Stimulated activated CD8-positive, alpha-beta memory T cell treated with anti-CD3 and anti-CD28 coated beads, Interleukin-15, amount 100 ng/mL, for 24 hours (primary cell): ENCODE measurements at places on chromosomes 2 and 18.

GRCh38 chr18:39846265-39846664 lies 2108.8 kb upstream of the PIK3C3 start:
- DNase-seq, result no peak

DNA sequence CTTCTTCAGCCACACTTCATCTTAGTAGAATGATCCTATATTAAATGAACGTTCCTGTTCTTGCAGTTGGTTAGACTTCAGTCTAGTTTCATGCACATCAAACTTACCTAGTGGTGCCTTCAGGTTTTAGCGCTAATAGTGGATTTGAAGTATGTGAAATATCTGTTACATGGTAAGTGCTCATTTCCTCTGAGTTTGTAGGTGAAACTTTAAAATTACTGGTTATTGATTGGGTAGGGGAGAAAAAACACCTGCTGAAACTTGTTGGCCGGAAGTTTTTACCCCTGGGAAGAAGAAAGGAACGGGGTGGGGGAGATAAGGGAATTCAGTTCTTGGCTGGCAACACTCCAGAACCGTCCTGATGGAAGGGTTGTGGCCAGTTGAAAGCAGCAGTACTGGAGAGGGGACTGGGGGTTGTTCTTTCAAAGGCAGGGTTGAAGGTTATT lies 112.8 kb downstream of the SPTBN1 start:
- no peak for DNase-seq

- no peak for DNase-seq
Measured at GRCh38 chr2:106065268-106065982, 128.7 kb downstream of the UXS1 start.

DNA sequence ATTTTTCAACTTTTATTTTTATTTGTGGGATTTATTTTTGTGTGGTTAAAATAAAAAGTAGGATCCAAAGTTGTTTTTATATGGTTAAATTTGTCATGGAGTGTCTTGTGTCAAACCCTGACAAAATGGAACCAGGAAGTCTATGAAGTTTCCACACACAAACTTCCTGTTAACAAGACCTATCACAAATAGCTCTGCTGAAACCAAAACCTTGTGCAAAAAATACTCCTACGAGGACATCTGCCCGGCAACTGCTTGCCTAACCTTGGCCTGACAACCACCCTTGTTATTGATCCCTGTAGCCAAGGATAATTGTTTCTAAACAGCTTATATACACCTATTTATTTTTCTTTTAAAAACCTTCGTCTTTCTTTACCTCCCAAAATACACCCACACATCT lies 389.6 kb downstream of the TRIB2 start:
- DNase-seq, result no peak

- DNase-seq, result no peak
Measured at GRCh38 chr2:23632386-23632785, 247.4 kb downstream of the KLHL29 start.

GRCh38 chr2:113217455-113218282 lies 43.9 kb downstream of the PSD4 start:
- no peak for DNase-seq

GRCh38 chr2:241125626-241126025 lies 23.5 kb upstream of the MTERF4 start:
- DNase-seq, result no peak

GRCh38 chr2:27356056-27356381 lies 545 bp downstream of the GTF3C2 start:
- DNase-seq, result no peak

GRCh38 chr18:72672364-72673184 lies 128.4 kb upstream of the CBLN2 start:
- DNase-seq, result no peak

- DNase-seq, result no peak
Measured at GRCh38 chr2:206533977-206534376, 90.6 kb downstream of the ADAM23 start.

GRCh38 chr2:30272761-30273573 lies 41.6 kb downstream of the LBH start:
- no peak for DNase-seq

DNA sequence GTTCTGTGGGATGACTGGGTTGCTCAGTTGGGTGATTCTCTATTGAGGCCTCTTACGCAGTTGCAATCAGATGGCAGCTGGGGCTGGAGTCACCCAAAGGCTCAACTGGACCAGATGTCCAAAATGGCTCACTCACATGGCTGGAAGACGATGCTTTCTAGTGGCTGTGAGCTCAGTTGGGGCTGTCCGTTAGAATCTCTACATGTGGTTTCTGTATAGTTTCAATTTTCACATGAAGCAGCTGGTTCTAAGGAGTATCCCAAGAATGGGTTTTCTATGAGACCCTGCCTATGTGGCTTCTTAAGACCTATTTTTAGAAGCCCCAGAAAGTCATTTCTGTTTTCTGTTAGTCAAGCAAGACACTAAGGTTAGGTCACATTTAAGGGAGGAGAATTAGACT lies 4.4 kb downstream of the XRCC5 start:
- DNase-seq, result no peak

DNA sequence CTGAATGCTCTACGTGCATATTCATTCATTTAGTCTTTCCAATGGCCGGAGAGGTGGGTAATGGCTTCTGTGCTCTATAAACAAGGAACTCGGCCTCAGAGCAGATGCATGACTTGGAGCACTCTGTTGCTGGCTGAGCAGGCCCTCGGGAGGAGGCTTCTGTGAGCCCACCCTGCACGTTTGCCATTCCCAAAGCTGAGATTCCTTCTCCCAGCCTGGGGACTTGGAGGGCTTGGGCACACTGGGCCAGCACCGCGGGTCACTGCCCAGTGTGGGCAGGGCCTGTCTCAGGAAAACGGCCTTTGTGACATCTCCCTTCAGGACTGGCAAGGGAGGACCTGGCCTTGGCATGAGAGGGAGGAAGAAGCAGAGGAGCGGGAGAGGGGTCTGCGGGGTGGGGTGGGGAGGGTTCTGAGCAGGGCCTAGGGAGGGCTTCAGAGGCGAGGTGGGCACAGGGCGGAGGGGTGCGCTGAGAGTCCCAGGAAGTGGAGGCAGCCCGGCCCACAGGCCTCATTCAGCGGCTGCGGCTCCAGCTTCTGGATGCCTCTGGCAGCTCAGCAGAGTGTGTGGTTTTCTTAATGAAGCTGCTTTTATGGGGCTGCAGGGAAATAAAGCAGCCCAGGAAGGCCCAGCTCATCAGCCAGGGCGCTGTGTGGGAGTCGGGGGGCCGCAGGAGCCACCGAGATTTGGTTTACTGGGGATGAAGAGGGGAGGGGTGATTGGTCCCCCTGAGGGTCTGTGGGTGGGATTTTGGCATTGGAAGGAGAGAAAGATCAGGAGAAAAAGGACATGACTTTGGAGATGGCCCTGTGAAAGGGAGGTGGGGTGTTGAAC lies 51.7 kb upstream of the OTOF start:
- no peak for DNase-seq

- no peak for DNase-seq
Measured at GRCh38 chr2:16791496-16791895, 125.9 kb upstream of the CYRIA start.

DNA sequence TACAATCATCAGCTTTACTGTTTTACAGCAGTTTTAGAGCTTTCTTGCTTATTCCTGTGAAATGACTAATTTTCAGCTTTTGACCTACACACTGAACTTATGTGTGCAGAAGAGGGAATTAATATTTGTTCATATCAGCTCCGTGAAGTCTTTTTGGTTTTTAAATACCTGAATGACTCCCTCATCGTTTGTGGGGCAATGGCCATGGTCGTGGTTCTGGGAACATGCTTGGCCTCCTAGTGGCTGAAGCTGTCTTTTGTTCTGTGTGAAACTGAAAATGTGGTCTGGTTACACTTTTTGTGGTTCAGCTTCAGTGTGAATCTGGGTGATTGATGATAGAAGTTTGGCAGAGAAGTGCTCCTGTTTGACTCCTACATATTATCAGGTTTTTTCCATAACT lies 408.1 kb downstream of the THSD7B start:
- DNase-seq, result no peak

DNA sequence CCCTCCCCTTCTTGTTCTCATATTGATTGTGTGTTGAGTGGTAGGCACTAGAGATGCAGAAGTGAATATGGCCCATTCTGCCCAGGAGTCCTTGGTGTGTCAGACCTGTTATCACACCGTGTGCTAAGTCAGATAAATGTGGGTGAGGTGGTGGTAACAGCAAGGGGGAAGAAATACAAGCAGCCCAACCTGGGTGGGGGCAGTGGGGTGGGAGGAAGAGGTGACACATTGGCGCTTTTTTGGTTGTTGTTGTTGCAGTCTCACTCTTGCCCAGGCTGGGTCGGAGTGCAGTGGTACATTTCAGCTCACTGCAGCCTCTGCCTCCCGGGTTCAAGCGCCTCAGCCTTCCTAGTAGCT lies 12.8 kb downstream of the B3GNT2 start:
- no peak for DNase-seq

DNA sequence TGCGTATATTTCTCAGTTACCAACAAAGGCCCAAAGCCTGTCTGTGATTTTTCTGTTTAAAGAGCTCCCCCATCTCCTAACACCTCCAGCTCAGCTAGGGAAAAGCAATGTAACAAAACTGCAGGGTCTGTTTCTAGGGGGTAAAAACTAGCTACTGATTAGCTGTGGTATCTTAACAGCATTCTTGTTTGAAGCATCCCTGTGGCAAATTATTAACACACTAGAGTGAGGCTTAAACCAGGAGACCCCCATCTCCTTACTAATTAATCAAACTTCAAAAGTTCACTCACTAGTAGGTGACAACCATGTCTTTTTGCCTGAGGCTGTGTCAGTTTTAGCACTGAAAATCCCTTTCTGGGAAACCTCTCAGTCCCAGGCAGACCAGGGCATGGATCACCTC lies 186.2 kb upstream of the PARD3B start:
- no peak for DNase-seq

DNA sequence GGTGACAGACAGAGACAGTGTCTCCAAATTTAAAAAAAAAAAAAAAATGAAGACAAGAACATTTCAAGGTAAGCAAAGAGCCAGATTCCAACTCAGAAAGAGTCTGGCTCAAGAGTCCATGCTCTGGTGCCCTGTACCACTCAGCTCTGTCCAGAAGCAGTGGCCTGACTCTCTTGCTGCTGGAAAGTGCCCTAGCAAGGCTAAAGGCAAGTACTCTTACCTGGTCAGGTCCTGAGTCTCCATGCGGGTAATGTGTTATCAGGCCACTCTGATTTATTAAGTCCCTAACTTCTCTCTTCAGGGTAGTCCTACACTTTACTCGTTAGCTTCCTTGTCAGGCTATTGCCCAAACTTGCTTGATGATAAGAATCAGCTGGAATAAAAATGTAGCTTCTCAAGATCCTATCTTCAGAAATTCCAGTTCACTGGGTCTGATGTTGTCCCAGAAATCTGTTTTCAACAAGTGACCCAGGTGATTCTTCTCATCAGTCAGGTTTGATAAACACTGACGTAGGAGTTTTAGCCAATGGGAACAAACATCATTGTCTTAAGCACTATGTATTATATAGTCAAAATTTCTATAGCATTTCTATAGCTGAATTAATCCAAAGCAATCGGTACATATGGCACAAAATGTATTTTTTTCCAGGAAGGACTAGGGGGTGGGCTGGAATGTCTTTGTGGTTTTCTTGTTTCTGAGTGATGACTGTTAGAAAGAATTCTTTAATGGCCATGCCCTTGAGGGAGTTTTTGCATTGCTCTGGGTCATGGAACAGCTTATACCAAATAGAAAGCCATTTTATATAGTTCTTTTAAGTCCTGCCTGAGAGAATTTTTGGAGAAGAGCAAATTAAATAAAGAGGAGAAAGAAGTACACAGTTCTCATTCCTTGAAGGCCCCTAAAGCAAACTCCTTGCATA lies 139.9 kb upstream of the DNMT3A start:
- DNase-seq, result no peak

- DNase-seq, result no peak
Measured at GRCh38 chr2:233440714-233441113, 86.4 kb downstream of the DGKD start.

DNA sequence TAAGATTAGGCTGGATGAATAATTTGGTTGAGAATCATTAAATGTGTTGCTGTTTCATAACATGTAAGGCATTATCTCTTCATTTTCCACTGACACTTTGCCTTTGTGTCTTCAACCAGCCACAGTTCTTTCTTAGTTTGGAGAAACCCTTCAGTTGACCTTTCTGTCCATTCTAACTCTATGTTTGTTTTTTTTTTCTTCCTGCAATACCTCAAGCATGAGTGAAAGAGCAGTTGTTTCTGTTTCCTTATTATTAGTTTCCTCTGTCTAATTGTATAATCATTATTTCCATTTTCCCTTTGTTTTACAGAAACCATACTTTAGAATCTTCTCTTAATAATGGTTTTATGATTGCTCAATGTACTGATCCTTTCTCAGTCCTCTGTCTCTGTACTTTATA lies 25.6 kb downstream of the HADHB start:
- DNase-seq, result no peak

DNA sequence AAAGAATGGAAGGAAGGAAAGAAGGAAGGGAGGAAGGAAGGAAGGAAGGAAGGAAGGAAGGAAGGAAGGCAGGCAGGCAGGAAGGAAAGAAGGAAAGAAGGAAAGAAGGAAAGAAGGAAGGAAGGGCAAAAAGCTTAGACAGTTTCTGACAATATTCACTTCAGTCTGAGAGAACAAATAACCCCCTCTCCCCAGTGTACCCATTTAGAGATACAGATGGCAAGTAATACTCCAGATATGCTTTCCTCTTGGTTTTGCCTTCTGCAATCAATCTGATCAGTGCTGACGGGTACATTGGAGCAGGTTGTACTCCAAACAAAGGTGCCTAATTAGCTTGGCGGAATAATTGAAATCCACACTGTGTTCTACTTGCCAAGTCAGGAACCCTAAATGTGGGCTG lies 534.6 kb upstream of the TMEFF2 start:
- DNase-seq, result no peak

DNA sequence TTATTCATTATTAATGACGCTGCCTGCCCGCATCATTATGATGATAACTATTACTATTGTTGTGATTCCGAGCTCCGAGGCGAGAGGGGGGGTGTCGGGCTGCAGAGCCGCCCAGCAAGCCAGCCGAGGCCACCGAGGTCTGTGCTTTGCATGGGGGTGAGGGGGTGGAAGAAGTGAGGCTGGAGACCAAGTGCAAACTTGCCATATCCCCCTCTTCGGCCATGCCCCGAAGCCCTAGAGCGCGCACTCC lies 3.6 kb downstream of the BCL11A start:
- DNase-seq, result no peak

GRCh38 chr2:222805591-222806304 lies 55.1 kb upstream of the ACSL3 start:
- DNase-seq, result no peak

GRCh38 chr2:46029332-46029811 lies 267.8 kb upstream of the EPAS1 start:
- no peak for DNase-seq

DNA sequence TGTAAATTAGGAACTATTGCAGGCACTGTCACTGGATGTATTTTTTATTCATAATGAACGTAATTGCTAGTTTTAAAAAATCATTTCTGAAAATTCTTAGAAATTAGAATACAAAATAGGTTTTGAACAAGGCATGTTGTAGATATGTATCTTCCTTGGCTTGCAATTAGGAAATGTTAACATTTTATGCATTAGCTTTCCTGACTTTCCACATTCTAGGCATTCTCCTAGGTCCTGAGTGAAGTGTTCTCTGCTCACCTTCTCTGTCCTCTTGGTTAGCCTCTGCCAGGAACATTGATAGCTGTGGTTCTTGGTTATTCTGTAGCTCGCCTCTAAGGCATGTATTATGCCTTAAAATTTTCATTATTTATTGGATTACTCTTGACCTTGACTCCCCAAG lies 130.3 kb downstream of the FHOD3 start:
- no peak for DNase-seq

GRCh38 chr2:60309336-60309735 lies 244.1 kb downstream of the BCL11A start:
- DNase-seq, result no peak
